ENCODE measurements at places on chromosomes 7 and 10.

GRCh38 chr10:18221123-18221522, 80.9 kb downstream of the CACNB2 start:
- no peak for DNase-seq

DNA sequence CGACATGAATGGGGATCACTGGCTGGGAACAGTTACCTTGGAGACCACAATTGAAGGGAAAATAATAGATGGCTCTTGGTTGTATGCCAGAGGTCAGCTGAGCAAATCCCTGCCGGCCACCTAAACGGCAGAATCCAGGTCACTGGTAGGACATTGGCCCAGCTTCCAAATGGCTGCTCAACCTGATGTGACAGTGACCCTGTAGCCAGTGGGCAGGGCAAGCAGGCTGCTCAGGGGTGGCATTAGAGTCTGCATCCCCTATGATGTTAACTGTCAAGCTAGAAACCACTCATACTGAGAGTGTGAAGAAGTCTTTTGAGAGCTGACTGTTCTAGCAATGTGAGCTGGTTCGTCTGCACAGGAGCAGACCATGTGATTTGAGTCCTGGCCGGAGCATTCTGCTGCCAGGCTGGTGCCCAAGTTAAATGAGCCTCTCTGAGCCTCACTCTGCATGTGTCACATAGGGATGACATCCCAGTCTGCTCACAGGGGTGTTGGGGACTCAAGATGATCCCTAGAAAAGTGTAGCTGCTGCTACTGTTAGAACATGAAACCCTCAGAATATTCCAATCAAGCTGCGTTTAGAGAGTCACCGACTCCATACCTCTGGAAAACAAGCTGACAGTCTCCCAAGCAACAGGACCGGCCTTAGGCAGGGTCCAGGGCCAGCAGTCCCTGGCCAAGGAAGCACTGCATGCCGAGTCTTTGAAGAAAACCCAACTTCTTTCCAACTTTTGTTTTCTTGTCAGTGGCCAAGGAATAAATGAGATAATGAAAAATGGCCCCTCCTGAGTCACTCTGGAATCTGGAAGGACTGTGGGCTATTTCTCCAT, 69.7 kb downstream of the VWA2 start:
- DNase-seq, result no peak

DNA sequence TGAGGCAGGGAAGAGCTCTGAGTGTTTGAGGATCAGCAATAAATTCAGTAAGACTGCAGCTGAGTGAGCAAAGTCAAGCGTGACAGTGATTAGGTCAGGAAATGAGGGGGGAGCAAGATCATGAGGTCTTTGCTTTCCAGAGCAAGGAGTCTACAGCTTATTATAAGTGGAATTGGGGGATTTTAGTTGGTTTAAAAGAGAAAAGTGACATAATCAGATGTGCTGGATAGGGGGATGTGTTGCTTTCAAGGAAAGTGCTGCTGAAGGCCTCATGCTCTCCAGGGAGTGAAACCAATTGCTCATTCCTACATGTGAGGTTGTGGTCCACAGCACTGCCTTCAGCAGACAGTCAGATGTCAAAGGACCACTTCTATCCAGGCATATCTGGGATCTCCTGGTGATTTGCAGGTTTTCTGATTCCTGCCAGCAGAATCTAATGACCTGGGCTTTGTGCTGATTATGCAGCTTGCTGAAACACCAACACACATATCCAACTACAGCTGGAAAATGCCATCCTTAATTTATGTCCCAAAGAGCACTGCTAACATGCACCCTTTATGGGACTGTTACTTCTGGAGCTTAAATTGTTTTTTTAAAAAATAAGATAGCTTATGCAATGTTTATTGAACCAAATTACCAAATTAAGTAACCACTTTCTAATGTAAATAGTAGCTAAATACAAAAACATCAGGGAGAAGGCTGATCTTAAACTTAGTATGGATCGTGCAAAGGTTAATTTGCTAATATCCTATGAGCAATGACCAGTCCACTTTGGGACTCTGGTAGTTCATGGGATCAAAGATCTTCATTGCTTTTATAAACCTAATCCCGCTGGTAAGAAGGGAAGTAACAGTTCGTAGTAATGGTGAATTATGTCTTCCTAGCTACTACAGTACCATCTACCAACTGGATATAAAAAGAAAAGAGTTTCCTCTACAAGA, 607.6 kb downstream of the KCNMA1 start:
- no peak for DNase-seq

DNA sequence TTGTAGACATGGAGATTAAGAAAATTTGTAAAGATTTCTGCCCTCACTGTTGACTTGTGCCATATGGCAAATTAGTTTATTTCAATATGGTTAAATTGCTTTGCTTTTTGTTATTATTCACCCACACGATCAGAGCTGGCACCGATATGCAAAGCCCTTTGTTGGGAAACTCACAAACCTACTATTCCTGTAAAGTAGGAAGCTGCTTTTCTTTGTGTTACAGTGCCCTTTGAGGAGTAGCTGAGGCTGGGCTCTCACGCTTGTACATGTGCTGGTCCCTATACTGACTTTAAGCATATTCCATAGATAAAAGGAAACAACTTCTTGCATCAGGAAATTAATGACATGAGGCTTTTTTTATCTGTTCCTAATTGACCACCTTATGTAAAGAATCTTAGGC, 17.6 kb upstream of the AOAH start:
- DNase-seq, result no peak

DNA sequence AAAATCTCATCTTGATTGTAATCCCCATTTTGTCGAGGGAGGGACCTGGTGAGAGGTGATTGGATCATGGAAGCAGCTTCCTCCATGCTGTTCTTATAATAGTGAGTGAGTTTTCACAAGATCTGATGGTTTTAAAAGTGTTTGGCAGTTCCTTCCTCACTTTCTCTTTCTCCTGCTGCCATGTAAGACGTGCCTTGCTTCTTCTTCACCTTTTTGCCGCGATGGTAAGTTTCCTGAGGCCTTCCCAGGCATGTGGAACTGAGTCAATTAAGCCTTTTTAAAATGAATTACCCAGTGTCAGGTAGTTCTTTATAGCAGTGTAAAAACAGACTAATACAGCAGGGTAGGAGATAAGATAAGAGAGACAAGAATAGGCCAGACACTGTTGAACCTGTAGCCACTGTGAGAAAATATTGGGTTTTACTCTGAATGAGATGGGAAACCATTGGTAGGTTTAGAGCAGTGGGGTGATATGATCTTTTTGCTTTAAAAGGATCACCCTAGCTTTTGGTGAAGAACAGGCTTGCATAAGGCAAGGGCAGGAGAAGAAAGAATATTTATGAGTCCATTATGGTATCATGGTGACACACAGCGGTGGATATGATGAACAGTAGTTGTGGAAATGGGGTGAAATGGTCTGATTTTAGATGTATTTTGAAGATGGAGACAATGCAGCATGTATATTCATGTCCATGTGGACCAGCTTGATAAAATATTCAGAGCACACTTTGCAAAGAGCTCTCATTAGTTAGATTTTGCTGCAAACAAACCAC, 11.5 kb downstream of the OR6B1 start:
- no peak for DNase-seq

GRCh38 chr7:55306331-55306730, 58.8 kb upstream of the LANCL2 start:
- DNase-seq, result no peak

- DNase-seq, result no peak
Observed at GRCh38 chr7:77944183-77945182, 145.9 kb downstream of the PHTF2 start.

- DNase-seq, result no peak
Observed at GRCh38 chr7:81297317-81297716, 378.5 kb upstream of the SEMA3C start.

DNA sequence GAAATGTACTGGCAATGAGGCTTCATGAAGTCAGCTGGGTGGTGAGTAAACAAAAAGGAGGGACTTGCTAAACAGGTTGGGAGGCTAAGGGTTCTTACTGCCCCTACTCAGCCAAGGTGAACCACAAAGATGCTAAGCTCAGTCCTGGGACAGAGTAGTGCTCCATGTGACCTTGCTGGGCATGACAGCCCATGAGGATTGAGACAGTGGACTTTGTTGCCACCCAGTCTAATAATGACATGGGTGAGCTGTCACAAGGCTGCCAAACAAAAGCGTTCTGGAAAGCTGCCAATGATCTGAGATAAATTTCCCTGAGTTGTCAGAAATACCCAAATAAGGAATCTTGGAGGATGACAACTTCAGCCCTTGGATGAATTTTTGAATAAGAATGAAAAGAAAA, 75.2 kb downstream of the CLEC2L start:
- no peak for DNase-seq

GRCh38 chr7:95242266-95242665, 82.1 kb downstream of the PON1 start:
- DNase-seq, result no peak

DNA sequence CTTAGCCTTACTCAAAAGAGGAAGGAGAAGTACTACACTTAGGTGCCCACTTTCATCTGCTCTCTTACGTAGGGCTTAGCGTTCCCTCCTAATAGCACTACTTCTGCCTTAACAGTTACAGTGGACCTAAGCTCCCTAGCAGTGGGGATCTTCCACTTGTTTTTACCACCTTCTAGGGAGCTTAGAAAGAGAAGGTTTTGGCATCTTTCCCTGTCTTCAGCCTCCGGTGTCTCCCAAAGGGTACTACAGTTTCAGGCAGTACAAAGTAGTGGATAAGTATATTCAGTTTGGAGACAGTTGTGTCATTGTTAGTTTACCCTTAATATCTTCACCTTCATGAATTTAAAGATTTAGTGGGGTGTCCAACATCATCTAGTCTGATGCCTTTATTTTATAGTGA, 14.6 kb downstream of the CHRM2 start:
- DNase-seq, result no peak

DNA sequence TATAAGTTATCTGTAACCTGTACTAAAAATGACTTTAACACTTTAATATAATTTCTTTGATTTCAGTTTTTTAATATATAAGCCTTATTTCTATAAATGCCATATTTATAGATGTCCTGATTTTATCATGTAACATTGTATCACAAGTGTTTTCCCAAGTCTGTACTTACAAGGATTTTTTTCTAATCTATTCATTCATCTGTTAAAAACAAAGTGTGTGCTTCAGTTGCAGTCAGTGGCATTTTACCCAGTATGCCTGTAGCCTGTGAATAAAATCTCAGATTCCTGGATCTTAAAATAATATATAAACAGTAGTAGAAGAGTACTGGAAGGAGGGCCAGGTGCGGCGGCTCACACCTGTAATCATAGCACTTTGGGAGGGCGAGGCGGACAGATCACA, 17.4 kb downstream of the PRKRIP1 start:
- DNase-seq, result no peak

GRCh38 chr7:30348083-30348560, 63.7 kb downstream of the ZNRF2 start:
- DNase-seq, result peak; percentile 59

DNA sequence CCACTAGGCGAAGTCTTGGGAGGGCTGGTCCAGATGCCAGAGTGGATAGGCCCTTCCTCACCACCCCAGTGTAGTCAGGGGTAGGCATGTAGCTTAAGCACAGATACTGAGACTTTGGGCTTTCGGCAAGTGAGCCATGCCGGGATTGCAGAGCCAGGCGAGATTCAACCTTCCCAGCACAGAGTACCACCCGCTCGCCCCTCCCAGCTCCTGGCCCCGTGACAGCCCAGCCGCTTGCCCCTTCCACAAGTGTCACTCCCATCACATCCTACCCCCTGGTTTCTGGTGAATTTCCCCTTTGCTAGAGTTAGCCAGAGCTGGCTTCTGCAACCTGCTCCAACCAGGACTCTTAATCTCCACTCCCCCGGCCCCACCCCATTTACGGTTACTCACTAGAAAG, 56.9 kb downstream of the ARHGAP22 start:
- no peak for DNase-seq

DNA sequence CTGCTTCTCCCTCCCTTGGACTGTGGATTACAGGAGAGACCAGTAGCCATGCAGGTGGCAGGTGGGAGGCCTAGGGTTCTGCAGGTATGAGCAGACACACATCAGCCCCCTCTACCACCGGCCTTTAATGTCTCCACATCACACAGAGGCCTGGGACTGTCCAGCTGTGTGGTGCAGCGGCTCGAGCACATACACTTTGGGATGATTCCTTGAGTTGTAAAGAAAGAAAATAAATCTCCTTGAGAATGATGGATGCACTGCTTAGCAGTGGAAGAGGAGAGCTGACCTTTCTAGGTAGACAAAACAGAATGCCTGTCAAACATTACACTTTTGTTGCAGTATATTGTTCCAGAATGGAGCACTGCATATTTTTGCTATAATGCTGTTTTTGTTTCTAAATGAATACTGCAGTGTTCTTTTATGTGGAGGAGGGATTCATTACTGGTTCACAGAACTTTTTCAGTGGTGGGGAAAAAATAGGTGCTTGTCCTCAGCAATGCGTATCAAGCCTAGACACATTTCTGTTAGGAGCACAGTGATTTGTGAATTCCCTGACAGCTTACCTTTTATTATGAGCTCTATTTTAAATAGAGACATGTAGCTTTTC, 66.0 kb downstream of the PTPRE start:
- DNase-seq, result no peak

DNA sequence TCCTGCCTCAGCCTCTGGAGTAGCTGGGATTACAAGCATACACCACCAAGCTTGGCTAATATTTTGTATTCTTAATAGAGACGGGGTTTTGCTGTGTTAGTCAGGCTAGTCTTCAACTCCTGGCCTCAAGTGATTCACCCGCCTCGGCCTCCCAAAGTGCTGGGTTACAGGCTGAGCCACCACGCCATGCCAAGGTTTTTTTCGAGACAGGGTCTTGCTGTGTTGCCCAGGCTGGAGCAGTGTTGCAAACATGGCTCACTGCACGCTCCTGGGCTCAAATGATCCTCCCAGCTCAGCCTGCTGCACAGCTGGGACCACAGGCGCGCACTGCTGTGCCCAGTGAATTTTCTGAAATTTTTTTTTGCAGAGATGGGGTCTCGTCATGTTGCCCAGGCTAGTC, 3.3 kb upstream of the SEC31B start:
- DNase-seq, result no peak

DNA sequence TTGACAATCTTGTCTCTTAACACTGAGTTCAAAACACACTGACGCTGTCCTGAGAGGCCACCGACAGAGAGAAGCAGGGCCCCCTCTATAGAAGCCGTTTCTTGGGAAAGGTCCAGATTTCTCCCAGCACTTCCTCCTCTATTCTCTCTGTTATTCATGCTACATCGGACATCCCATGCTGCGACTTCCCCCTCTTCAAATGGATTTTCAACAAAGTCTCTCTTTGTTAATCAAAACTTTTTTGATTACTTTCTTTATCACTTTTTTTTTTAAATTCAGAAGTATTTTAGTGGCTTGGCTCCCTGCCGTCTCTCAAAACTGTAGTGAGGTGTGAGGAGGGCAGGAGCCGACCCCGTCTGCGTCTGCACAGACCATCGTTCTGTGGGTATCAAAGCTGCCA, 298.9 kb upstream of the PITRM1 start:
- no peak for DNase-seq

GRCh38 chr10:102507521-102507920, 3.7 kb downstream of the SUFU start:
- no peak for DNase-seq

Measured in stimulated activated CD4-positive, alpha-beta T cell treated with anti-CD3 and anti-CD28 coated beads, Interleukin-4, amount 100 ng/mL, for 24 hours (primary cell).